ENCODE measurements at places on chromosomes 5 and 9.

DNA sequence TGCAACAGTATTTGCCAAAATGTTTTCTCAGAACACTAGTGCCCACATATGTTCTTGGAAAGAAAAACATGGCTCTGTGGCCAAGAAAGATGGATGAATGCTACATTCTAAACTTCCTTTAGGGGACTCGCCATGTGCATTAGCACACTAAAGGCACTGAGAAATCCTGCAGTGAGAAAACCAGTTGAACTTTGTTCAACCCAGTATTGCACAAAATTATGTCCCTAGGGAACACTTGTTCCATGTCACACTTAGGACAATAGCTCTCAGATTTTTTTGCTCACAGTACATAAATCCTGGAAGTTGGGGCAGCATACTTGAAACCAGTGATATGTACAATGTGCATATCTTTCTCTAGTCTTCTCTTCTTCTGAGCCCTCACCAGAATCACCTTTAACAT lies 96.6 kb downstream of the ADRB2 start:
- no peak for DNase-seq

DNA sequence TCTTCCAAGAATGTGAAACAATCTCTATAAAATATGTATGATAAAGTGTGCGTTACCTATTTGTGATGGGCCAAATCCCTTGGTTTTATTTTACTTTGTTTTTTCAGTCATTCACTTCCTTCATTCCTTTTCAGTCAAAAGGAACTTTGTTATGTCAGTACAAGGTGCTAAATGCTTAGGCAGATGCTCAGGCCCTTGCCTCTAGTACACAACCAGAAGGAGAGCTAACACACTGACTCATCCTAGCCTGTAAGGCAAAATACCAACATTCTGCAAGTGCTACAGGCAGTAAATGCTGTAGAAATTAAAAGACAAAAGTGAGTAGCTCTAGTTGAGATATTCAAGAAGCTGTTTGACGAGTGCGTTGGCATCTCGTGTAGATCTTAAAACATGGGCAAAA lies 49.4 kb downstream of the TRPM6 start:
- no peak for DNase-seq

GRCh38 chr5:149489605-149490037 lies 61.6 kb downstream of the CSNK1A1 start:
- peak; percentile 63 for DNase-seq

DNA sequence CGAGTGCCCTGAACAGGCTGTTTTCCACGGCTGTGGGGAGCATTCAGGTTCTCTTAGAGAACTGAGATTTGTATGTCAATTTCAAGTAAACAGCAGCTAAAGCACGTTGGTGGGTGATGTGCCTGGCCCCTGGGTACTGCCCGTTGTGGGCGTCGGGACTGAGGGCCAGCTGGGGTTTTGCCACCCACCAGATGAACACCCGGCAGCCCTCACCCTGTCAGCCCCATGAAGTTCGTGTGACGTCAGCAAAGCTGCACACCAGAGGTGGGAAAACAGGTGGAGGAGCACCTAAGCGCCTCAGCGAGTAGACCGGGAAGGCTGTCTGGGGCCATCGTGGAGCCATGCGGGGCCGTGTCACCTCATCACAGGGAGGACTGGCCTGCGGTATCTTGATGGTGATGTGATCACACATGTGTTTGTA lies 9.2 kb downstream of the CEP72 start:
- DNase-seq, result no peak

DNA sequence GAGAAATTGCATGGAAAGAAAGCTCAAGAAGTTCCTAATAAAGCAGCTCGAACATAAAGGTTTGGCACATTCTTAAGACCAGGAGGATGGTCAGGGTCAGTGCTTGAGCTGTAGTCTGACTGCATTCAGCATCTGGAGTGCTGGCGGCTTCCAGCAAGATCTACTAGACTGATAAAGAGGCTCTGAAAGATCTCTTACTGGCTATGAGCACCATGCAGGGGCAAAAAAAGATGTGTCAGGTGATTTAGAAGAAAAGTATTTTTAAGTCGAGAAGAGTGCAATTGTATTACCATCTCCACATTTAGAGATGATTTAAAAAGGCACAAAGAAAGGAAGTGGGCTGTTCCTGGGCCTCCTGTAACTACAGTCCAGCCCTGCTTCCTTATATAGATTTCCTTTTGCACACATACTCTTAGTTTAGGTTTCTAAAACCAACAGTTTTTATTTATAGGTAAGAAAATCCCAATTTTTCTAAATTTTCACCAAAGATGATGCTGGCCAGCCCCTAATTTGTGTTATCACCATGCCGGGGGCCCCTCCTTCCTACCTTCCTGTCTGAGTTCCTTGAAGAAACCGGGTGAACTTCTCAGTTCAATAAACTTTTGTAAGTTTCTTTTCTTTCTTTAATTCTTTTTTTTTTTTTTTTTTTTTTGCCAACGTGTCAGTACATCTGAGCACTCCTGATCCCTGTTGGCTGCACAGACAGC lies 65.9 kb upstream of the PLPP1 start:
- DNase-seq, result peak; percentile 74

DNA sequence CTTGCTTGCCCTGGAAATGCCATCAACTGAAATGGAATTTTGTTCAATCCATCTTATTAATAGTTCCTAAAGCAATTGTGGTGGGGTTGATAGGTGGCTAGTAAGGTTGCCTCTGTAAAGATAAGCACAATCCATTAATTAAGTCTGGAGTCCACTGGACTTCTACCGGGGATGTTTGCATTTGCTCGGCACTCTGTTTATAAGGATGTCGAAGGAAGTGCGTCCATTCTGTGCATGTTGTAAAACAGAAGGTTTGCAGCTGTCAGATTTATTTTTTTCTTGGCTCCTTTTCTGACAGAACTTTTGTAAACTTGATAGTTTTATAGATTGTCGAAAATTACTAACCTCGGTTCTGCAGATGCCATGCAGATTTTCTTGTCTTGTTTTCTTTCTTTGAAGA lies 12.8 kb upstream of the TNFAIP8 start:
- peak; percentile 21 for DNase-seq

DNA sequence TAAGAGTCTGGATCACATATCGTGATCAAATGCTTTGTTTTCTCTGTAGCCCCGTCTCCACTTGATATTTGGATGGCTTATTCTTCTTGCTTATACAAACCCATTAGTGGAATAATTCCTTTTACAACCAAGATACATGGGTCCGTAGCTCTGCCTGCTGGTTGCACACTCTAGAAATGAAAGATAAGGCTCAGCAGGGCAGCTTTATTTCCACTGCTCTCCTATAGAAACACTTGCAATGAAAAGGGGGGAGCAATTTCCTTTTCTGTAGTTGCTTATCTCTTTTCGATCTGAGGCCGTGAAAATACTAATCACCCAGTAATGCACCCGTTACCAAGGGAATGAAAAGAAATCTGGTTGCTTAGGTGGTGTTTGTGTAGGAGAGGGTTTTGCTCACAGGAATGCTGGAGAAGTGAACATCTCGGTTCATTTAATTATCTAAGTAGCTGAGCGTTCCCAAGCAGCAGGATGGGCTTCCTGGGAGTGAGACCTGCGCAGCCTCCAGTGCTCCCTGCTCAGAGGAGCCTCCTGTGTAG lies 131.7 kb downstream of the ADAMTS16 start:
- DNase-seq, result no peak

- no peak for DNase-seq
Measured at GRCh38 chr9:21144603-21145002, 3.0 kb upstream of the IFNW1 start.

GRCh38 chr5:57675236-57675635 lies 192.6 kb upstream of the ACTBL2 start:
- no peak for DNase-seq

- no peak for DNase-seq
Measured at GRCh38 chr9:105439428-105439827, 8.4 kb upstream of the FSD1L start.

DNA sequence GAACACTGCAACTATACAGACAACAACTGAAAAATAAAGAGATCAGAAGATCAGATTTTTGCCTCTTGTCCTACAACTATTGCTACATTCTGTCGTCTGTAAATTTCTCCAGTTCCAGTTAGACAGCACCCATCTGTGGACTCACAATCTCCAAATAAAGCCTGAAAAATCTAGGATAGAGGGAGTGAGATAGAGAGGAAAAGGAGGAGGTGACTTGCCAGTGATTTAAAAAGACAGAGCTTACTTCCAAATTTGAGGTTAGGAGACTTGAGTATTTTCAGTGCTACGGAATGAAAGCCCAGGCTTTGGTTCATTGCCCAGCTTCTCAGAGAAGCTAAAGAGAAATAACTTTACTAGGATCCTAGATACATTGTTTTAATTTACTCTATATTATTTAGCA lies 63.6 kb downstream of the PTCD2 start:
- DNase-seq, result no peak

- no peak for DNase-seq
Measured at GRCh38 chr5:93193431-93194347, 387.3 kb downstream of the NR2F1-AS1 start.

DNA sequence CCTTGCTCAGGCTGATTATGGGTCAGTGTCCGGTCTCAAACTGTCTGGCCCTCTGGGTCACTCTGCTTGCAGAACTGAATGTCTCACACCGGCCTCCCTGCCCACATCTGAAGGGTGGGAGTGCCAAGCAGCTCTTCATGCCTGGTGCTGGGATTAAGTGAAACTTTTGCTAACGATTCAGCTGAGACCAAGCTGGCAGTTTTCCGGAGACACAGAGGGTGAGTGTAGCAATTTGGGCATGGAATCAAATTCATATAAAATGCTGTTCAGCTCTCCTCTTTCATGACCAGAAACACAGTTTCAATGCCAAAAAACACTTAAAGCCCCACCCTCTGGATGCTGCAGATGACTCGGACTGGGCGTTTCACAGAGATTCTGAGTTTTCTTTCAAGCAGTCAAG lies 207.5 kb downstream of the NXNL2 start:
- DNase-seq, result peak; percentile 62

DNA sequence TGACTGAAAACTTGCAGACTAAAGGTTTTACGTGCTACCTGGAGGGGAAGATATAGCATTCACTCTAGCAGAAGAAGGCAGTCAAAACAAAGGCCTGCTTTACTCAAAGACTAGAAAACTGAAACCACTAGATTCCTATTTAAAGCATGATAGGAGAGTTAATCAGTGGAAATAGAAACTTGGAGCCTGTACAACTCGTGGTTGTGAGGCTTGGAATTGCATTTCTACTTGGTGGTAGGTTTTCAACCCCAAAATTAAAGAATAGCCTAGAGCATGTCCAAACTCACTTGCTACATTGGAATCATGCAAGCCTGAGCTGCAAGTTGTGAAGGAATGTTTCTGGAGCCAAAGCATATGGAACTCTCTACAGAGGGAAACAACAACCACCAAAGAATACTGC lies 1526.4 kb upstream of the NUDT12 start:
- no peak for DNase-seq

GRCh38 chr9:78676009-78676408 lies 379.1 kb downstream of the PSAT1 start:
- no peak for DNase-seq

- no peak for DNase-seq
Measured at GRCh38 chr5:53490747-53491146, 10.3 kb downstream of the FST start.

- DNase-seq, result no peak
Measured at GRCh38 chr5:146796144-146796543, 82.4 kb downstream of the PPP2R2B start.

- DNase-seq, result peak; percentile 55
Measured at GRCh38 chr9:136544548-136544963, 1.3 kb downstream of the NOTCH1 start.

- DNase-seq, result no peak
Measured at GRCh38 chr5:63247651-63248050, 669.0 kb downstream of the LRRC70 start.

GRCh38 chr9:136609838-136610311 lies 52.8 kb upstream of the EGFL7 start:
- no peak for DNase-seq

GRCh38 chr5:16894236-16895057 lies 41.6 kb downstream of the MYO10 start:
- peak; percentile 61 for DNase-seq

GRCh38 chr5:180644129-180644824 lies 5.1 kb downstream of the FLT4 start:
- no peak for DNase-seq

GRCh38 chr5:181191526-181192336 lies 13.3 kb downstream of the TRIM7 start:
- DNase-seq, result no peak

DNA sequence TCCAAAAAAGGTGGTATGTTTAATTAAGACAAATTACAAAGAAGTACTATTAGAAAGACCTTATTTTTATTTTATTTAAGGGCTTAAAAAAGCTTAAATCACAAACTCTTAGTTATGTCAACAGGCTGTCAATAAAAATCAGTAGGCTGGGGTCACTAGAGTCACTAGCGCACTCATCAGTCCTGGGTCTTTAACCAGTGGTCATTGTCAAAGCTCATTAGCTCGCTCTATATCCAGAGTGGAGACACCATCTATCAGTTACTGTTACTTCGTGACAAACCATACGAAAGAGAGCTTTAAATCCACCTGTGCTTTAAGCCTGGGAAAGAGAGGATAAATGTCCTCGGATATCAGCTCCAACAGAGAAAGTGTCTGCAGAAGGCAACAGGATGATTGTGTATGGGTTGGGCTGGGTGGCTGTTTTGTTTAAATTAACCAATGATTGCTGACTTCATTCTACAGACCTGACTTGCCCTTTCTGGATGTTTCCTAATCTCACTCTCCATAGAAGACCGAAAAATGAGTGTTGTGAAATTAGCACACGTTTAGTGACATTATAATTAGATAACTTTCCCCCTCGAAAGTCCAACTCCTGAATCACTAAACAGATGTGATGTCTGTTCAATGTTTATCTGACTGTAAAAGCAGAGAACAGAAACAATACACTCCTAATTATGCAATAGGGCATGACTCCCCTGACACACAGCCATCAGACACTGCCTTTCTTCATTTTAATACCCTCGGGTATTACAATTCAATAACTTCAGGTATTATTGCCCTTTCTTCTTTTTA lies 123.6 kb upstream of the TNPO1 start:
- no peak for DNase-seq

DNA sequence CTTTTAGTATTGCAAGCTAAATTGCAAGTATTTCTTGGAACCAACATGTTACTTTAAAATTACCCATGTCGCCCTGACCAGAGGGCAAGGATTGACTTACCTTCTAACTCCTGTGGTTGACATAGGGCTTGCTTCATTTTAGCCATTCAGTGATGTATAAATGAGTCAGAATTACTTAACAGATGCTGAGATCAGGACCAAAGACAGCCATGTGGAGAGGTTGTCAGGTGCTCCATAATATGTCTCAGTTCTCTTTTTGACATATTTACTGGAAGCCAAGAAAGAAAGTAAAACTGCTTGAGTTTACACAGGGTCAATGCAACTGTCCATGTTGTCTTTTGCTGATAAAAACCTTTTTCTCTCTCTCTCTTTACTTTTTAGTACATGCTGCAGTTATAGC lies 33.2 kb downstream of the F2RL2 start:
- DNase-seq, result no peak

- DNase-seq, result no peak
Measured at GRCh38 chr9:5326187-5326586, 13.5 kb downstream of the RLN1 start.

DNA sequence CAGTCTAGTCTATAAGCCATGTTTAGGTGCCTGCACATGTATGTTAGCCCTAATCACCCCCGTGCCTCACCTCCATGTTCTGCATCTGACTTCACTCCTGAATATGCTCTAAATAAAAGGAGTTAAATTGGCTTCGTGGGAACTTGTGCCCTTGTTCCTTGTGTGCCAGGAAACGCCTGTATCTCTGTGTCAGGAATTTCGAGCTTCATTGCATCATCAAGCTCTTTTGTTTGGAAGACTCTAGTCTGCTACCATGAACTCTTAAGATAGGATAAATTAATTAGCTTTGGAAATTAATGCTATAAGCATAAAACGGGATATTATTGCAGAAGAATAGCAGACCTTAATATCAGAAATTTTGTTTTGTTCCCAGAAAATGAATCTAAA lies 99.2 kb downstream of the ADCY2 start:
- DNase-seq, result no peak
